ENCODE measurements at places on chromosomes 6 and 20.

DNA sequence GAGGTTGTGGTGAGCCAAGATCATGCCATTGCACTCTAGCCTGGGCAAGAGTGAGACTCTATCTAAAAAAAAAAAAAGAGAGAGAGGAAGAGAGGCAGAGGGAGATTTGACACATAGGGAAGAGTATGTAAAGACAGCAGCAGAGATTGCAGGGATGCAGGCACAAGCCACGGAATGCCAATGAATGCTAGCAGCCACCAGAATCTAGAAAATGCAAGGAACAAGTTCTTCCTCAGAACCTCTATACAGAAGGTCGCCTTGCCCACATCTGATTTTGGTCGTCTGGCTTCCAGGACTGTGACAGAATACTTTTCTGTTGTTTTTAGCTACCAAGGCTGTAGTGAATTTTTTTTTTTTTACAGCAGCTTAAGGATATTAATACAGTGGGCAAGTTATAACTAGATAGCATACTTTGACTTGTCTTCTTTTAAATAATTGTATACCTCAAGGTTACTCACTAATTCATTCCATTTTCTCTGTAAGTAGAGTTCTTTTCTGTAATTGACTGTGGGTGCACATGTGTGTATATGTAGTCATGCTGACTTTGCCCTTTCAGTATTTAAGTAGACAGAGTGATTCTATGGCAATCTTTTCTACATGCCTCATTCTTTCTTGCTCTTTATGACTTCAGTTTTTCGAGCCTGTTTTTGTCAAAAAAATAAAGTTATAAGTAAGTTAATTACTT, 402.2 kb downstream of the GJA1 start:
- no peak for DNase-seq

DNA sequence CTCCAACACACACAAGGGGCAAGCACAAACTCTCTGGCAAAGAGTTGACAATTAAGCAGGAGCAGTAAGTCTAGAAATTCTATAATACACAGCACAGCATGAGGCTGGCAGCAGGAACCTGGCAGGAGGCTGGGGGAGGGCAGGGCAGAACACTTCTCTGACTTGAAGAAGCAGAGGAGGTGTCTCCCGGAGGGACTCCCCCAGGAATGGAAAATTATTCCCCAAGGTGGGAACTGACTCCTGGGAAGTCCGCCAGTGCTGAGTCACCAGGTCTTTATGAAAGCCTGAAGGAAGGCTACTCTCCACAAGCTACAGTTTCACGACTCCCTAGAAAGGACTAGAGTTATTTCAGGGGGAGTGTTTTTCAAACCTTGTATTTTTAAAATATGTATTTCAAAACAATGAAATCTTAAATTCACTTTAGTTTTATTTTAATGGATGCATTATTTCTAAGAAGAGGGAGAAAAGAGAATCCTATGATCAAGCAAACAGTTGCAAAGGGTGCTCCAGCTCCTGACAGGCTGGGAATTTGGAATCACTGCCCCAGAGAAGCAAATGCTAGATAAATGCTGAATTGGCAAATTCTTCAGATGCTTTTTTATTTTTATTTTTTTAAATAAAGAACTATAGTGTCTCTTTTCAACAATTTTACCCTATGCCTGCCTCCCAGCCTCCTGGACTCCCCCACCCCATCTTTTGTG, 192.8 kb downstream of the LY86 start:
- peak; percentile 58 for DNase-seq

GRCh38 chr6:131937226-131937625, 13.9 kb downstream of the CCN2 start:
- no peak for DNase-seq

DNA sequence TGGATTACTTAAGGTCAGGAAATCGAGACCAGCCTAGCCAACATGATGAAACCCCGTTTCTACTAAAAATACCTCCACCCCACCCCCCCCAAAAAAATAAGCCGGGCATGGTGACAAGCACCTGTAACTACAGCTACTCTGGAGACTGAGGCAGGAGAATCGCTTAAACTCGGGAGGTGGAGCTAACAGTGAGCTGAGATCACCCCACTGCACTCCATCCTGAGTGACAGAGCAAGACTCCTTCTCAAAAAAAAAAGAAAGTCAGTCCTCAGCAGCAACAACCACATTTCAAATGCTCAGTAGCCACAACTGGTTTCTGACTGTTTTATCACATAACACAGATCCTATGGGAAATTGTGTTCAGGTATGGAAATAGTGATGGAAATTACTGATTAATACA, 135.3 kb downstream of the HFE start:
- no peak for DNase-seq

GRCh38 chr6:90764001-90764400, 177.1 kb upstream of the MAP3K7 start:
- no peak for DNase-seq
